SJSA1 (cell line): ENCODE measurements at places on chromosomes 3 and 15.

- no peaks in the 10 kb centered on the region for H3K4me1 ChIP-seq
- no peak overlapping the region for H3K27ac ChIP-seq
- H3K36me3 ChIP-seq: no peaks in the 10 kb centered on the region
- no peak overlapping the region for H3K4me3 ChIP-seq
- no peaks in the 10 kb centered on the region for H3K27me3 ChIP-seq
- no peak for DNase-seq
Measured at GRCh38 chr15:68126396-68126795, 72.3 kb downstream of the PIAS1 start.

GRCh38 chr3:113274425-113275257, 63.3 kb downstream of the BOC start:
- DNase-seq: no peak
- no peak overlapping the region for H3K27ac ChIP-seq
- no peaks in the 10 kb centered on the region for H3K36me3 ChIP-seq
- no peaks in the 10 kb centered on the region for H3K27me3 ChIP-seq
- H3K4me3 ChIP-seq: no peak overlapping the region
- peaks cover 12% of the 10 kb centered on the region for H3K4me1 ChIP-seq

GRCh38 chr3:141489203-141489602, 2.4 kb downstream of the RASA2 start:
- peaks cover 22% of the 10 kb centered on the region for H3K4me1 ChIP-seq
- DNase-seq: no peak
- no peaks in the 10 kb centered on the region for H3K27me3 ChIP-seq
- no peak overlapping the region for H3K27ac ChIP-seq
- no peak overlapping the region for H3K4me3 ChIP-seq

GRCh38 chr3:189908646-189909045, 212.1 kb downstream of the P3H2 start:
- peak overlapping the region; percentile 36 for H3K27ac ChIP-seq
- H3K4me1 ChIP-seq: peaks cover 14% of the 10 kb centered on the region
- H3K36me3 ChIP-seq: no peaks in the 10 kb centered on the region

DNA sequence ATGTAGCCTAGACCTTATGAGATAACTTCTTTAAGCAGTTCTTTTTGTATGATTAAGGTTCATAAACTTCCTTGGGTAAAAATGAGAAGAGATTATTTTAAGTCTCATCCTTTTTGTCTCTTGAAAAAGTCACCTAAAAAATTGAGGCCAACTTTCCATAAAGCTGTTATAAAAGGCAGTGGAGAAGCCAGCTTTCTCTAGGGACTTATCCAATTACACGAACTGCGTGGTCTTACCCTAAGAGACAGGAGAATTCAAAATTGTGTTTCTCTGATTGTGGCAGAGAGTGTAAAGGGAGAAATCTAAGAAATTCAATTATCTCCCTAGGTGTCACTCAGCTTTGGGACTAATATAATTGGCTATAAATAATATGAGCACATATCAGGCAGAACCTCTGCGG, 262.0 kb downstream of the SHOX2 start:
- DNase-seq: no peak
- no peaks in the 10 kb centered on the region for H3K36me3 ChIP-seq
- H3K27ac ChIP-seq: no peak overlapping the region
- no peak overlapping the region for H3K4me3 ChIP-seq
- H3K4me1 ChIP-seq: no peaks in the 10 kb centered on the region

- no peaks in the 10 kb centered on the region for H3K27me3 ChIP-seq
- no peak overlapping the region for H3K27ac ChIP-seq
Measured at GRCh38 chr3:154835639-154836038, 244.5 kb upstream of the MME start.
